ENCODE measurements at places on chromosomes 5 and 9.
A peak's percentile ranks its signal among the peaks of the same experiment; 100 is the strongest.

DNA sequence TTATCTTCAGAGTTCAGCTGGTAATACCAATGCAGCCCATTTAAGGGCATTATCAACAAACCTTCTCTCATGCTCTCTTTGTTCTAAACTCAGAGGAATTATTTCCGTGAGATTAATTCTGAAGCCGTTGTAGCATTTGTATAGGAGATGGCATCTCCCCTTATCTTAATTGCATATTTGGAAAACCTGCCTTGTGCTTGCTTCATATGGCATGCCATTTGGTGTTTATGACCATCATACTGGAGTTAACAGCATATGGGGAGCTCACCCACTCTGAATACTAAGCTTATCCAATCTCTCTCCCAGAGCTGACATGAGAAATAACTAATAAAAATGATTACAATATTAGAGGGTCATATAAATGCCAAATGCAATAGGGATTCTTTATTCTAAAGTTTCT lies 243.2 kb downstream of the BRINP1 start:
- DNase-seq: no peak

DNA sequence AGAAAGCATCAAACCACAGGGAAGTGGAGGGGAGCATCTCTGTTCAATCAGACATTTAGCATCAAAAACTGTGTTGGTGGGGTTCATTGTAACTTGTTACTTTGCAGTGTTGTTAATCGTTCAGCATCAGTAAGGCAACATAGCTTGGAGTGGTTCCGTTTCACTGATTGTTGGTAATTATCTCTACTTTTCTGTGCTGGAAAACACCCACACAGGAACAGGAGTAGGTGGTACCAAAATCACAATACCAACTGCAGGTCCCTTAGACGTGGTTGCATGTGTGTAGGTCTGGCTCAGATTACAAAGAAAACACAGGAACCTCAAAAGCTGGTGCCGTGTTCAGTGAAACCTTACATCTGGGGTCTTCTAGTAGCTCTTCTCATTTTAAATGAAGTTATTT lies 146.8 kb downstream of the RNF180 start:
- DNase-seq: no peak

GRCh38 chr5:83197326-83197967 lies 120.1 kb downstream of the XRCC4 start:
- DNase-seq: no peak

- DNase-seq: peak; percentile 54
These were observed 4.2 kb downstream of the ADAM19 start for GRCh38 chr5:157571357-157571827.

DNA sequence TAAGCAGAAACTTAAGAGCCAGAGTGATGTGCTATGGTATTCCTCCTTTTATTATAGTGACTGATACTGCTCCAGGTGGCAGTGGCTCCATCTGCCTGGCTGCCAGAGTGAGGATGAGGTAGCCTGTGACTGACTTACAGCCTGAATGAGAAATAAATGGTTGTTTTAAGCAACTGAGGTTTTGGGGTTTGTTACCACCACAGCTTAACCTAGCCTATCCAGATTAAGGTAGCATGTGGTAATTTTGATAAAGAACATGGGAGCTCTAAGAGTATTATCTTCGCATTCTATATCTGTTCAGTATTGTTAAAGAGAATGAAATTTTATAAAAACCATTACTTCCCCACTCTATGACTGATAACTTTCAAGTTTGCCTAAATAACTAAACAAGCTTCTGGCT lies 39.0 kb downstream of the GOLPH3 start:
- no peak for DNase-seq

DNA sequence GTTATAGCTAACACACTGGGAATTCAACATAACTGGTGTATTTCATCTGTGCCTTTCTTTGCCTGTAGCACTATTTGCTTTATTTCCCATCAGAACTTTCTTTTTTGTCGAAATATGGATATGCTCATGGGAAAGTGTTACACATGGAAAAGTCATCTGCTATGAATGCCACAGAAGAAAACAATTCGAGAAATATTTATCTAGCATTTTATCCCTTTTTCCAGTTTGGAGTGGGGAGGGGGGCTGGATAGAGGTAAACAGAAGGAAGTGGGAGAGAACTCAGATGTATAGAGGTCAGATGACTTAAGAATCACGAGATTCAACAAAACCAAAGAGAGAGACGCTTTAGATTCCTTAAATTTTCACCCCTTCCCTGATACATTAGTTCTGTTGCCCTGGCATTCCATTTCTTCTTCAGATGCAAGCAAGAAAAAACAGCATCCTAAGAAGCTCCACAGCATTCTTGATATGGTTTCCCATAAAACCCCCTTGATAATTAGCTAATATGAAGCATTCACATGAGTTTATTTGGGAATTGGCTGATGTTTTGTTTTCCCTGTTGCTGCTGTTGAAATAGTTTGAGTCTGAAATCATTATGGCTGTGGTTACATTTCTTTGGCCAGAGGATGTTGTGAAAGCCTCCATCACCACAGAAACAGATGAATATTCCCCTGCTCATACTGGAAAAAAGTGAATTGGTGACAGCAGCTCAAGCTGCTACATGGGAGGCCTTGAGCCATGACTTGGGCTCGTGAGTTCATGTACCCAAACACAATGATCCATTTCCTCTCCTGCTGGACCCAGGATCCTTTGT lies 335.8 kb upstream of the DAB2 start:
- DNase-seq: peak; percentile 48

DNA sequence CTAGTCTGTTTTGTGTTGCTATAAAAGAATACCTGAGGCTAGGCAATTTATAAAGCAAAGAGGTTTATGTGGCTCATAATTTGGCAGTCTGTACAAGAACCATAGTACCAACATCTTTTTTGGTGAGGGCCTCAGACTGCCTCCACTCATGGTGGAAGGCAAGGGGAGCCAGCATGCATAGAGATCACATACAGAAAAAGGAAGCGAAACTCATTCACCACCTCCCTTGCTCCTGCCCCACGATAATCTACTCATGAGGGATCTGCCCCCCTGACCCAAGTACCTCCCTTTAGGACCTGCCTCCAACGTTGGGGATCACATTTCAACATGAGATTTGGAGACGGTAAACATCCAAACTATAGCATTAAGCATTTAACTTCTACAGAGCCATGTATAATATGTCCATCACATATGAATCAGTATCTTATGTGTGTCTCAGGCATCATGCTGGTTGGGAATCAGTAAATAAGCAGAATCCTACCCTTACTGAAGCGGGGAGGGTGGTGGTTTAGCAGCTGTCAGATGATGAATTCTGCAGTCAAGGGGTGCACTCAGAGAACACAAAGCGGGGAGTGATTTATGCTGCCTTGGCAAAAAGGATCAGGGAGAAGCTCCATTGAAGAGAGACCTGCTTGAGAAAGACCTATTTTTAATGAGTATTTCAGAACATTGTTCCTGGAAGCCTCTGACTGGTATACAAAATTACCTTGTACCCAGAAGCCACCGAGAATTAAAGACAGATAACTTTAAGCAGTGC lies 34.8 kb downstream of the HMGXB3 start:
- DNase-seq: no peak

GRCh38 chr5:45484781-45485180 lies 211.4 kb downstream of the HCN1 start:
- no peak for DNase-seq

DNA sequence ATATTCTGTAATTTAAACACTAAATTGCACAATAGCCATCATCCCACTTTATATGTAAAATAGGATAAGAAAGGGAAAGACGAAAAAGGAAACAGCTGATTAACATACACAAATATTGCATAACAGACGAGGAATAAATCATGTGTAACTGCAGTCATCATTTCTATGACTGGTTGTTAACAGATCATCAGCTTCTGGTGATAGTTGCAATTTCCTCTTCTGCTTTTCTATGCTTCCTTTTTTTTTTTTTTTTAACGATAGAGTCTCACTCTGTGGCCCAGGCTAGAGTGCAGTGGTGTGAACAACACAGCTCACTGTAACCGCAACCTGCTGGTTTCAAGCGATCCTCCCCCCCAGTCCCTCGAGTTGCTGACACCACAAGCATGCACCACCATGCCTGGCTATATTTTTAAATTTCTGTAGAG lies 22.5 kb upstream of the JAKMIP2 start:
- DNase-seq: peak; percentile 91

DNA sequence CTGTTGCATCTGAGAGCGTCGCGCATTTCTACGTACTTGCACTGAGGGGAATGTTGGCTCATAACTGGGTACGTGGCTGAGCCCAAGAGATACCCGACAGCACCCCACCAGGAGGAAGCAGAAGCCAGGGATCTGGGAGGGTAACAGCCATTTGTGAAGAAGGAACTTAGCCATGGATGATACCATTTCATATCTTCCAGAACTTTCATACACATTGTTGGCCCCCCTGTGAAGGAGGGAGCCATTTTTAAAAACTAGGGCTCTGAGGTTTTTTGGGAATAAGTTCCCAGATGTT lies 101.4 kb upstream of the SLC44A1 start:
- DNase-seq: no peak

DNA sequence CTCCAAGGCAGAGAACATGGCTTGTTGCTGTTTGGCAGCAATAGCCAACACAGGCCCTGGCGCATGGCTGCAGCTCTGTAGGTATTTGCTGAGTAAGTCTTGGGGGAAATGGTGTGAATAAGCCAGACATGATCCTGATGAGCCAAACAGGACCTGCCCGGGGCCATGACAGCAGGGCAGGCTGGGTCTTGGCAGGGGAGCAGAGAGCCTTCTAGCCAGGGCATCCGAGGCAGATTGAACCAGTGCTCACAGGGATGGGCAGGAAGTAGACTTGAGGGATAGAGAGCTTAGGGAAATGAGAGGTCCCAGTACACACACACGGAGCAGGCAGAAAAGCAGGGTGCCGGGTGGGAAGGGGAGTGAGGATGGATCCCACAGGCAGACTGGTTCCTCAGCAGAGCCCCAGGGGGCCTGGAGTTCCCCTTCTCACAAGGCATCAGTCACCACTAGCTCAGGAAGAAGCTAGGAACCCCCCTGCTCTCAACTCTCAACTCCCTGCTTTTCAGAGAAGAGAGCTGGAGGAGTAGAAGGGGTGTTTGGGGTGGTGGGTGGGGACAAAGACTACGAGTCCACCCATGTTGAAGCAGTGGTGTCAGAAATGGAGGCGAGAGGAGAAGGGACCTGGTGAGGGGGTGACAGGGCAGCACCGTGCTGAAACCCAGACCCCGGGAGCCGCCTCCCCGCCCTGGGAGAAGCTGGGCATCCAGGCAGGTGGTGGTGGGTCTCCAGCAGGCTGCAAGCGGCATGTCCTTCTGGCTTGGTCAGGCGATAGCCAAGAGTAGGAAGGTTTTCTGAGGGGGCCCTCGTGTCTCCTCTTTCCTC lies 111.1 kb downstream of the RGS3 start:
- no peak for DNase-seq

- DNase-seq: no peak
These were observed 351.2 kb downstream of the MLLT3 start for GRCh38 chr9:20271096-20271495.

- no peak for DNase-seq
These were observed 61.3 kb upstream of the HSPA9 start for GRCh38 chr5:138636398-138636944.

GRCh38 chr5:180630426-180630825 lies 19.0 kb downstream of the FLT4 start:
- no peak for DNase-seq

GRCh38 chr5:32780508-32780919 lies 69.4 kb downstream of the NPR3 start:
- no peak for DNase-seq

- no peak for DNase-seq
These were observed 442.2 kb upstream of the MPDZ start for GRCh38 chr9:13721481-13722235.
